ENCODE measurements at places on chromosomes 16 and 17.

DNA sequence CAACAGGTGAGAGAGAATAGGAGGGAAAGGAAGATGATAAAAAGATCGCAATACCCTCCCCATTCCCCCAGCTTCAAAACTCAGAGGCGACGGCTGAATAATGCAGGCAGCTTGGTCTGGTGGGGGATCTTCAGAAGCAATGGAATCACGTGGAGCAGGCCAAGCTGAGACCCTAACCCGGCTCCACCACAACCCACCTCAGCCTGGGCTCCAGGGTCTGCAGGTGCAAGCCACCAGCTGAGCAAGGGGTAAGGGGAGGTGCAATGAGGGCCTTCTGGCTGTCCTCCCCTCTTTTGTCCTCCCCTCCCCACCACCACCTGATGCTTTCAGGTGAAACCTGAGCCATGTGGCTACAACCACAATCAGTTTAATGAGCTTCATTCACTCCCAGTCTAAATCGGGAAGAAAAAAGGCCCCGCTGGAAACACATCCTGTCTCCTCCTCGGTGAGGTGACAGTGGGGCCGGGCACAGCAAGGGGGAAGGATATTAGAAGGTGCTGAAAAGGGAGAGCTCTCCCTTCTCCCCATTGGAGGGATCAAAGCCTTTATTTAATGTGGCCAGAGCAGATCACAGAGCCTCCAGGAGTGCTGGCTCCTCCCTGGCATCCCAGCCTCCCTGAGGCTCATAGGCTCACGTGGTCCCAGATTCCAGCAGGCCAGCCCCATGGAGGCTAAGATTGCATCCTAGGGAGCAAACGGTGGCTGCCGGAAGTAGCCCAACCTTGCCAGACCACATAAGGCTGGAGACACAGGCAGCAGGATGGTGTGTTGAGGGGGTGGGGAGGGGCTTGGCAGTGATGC lies 261.0 kb downstream of the SOX9 start:
- DNase-seq = no peak

- no peak for DNase-seq
Measured at GRCh38 chr16:56369202-56369601, 56.1 kb downstream of the AMFR start.

DNA sequence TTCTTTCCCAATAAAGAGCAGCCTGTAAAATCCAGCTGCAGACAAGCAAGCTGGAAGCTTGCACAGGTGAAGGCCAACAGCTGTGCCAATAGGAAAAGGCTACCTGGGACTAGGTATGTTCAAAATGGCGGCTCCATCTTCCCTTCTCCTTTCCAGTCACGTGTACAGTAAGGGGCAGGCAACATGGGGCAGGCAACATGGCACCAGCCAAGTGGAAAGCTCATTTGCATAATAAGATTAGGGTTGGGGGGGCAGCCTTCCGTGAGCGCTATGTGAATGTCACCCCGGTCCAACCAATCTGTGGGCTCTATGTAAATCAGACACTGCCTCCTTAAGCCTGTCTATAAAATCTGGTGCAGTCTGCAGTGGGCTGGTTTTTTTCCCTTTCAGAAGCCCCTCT lies 31.3 kb downstream of the TVP23A start:
- no peak for DNase-seq

- no peak for DNase-seq
Measured at GRCh38 chr16:23705517-23705902, 7.5 kb downstream of the ERN2 start.

DNA sequence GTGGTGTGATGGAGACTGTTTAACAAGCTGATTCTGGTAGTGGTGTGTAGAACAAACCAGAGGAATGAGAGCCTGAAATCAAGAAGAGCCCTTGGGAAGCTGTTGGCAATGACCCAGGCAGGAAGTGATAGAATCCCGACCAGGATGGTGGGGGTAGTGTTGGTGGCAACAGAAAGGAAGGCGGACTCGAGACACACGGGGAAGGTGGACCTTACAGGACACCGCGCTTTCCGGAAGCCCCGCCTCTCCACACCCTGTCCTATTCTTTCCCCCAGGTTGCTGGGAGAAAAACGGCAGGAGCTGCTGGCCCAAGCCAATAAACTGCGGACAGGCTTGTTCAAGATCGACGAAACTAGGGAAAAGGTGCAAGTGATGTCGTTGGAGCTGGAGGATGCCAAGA lies 30.0 kb upstream of the KDM6B start:
- DNase-seq = no peak

GRCh38 chr17:78915872-78916632 lies 9.1 kb downstream of the TIMP2 start:
- no peak for DNase-seq

- DNase-seq = no peak
Measured at GRCh38 chr16:74936902-74937560, 47.9 kb downstream of the WDR59 start.

DNA sequence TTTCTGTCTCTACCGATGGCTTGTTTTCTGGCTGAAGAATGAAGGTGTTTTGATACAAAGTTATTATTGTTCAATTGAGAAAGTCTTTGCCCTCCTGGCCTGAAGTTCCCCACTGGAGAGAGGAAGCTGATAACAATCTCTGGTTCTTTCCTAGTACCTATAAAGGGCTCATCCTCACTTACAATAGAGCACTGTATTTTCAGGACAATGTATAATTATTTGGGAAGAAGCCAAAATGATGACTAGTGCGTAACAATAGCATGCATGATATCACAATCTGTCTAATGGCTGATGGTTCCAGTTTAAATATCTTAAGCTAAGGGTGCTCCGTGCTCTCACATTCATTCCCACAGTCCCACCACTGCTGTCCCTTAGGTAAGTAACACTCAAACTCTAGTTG lies 230.7 kb downstream of the IRX3 start:
- no peak for DNase-seq

All from HuH-7 (cell line).